ENCODE measurements at places on chromosomes 13 and 19.

DNA sequence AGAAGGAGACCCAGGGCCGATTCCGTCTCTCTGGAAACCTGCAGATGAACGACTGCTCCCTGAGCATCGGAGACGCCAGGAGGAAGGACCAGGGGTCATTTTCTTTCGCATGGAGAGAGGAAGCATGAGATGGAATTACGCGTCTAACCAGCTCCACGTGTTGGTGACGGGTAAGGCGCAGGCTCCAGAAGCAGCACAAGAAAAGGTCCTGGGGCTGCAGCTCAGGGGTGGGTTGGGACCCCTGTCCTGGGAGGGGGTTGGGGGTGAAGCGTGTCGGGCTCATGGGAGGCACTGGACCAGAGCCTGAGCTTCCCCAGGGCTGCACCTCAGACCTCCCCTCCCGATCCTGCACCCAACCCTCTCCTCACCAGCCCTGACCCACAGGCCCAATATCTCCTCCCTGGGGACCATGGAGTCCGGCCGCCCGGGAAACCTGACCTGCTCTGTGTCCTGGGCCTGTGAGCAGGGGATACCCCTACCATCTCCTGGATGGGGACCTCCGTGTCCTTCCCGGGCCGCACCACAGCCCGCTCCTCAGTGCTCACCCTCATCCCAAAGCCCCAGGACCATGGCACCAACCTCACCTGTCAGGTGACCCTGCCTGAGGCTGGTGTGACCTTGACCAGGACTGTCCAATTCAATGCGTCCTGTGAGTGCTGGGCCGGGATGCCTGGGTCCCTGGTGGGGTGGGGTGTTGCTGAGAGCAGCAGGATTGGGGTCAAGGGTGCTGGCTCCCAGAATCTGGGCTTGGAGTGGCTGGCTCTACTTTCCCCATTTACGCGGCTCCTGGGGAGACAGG lies 39.6 kb upstream of the CD33 start:
- DNase-seq: no peak

- no peak for DNase-seq
Observed at GRCh38 chr13:41919741-41920487, 41.0 kb downstream of the VWA8 start.

DNA sequence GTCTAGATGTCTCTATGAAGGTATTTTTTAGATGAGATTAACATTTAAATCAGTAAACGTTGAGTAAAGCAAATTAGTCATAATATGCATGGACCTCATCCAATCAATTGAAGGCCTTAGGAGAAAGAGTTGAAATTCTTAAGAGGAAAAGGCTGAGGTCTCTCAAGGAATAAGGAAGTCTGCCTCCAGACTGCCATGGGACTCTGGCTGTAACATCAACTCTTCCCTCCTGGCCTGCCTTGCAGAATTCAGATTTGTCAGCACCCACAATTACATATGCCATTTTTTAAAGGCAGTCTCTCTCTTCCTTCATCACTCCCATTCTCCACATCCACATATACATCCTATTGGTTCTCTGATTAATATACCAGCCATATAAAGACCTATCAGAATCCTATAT lies 28.8 kb upstream of the INTS6 start:
- DNase-seq: no peak

GRCh38 chr13:30787738-30788525 lies 52.6 kb downstream of the ALOX5AP start:
- no peak for DNase-seq

- no peak for DNase-seq
Observed at GRCh38 chr19:35100588-35101533, 14.8 kb upstream of the FXYD3 start.

- DNase-seq: no peak
Observed at GRCh38 chr19:5635427-5635826, 12.5 kb downstream of the SAFB start.

Data from HT1080 (cell line).